ENCODE measurements at places on chromosomes 1 and 21.

DNA sequence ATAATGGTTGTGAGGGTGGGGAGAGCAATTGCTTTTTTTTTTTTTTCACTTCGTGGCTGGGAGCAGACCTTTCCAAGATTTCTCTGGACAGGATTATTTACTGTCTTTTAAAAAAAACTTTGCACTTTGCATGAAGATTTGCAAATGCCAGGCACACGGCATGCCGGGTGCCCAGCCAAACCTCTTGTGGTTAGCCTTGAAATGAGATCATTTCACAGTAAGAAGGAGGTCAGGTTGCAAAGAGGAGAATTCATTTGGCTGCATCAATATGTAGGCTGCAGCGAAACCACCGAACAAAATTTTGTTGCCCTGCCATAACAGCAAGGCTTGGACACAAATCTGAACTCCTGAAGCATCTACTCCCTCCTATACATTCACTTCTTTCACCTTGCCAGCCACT is 36.5 kb upstream of the KCND3 start:
- DNase-seq = no peak

GRCh38 chr21:46356494-46357334 is 32.8 kb downstream of the PCNT start:
- no peak for DNase-seq

DNA sequence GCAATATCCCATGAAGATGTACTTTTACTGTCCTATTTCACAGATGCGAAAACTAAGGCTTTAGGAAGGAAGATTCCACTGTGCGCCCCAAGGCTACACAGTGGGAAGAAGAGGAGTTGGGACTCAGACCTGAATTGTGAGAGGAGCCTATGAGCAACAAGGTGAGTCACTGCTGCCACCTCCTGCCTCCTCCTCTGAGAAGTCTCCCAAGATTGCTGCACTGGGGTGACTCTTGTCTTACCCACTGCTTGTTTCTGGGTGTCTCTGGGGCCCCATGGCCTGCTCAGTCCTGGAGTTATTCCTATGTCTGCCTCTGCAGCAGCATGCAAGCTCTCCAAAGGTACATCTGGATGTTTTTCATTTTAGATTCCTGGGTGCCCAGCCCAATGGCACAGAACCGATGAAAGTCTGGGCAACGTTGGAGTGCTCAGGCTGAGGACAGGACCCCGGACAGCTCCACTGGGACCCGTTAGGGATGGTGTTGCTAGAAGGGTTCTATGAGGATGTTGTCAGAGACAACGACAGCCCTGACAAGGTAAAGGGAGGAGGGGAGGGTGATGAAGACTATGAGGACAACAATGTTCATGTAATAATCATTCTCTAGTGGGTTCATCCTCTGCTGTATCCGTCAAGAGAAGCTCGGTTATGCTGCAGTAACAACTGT is 11.0 kb upstream of the C1QA start:
- DNase-seq = no peak

- no peak for DNase-seq
These were observed 189.1 kb downstream of the MIS18A start for GRCh38 chr21:32089766-32090165.

DNA sequence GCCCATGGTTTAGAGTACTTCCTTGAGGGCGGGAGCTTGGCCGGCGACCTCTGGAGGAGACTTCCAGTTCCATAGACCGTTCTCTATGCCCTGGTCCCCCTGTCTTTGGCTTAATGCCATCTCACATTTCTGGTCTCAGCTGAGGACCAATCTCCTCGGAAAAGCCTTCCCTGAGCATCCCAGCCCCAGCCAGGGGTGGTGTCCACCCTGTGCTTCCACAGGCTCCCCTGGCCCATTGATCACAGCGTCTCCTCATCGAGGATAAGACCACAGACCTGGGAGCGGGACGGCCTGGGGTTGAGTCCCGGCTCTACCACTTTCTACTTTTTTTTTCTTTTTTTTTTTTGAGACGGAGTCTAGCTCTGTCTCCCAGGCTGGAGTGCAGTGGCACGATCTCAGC is 14.5 kb downstream of the WNT4 start:
- no peak for DNase-seq

- no peak for DNase-seq
These were observed 38.6 kb upstream of the ADGRL4 start for GRCh38 chr1:79044974-79045650.

DNA sequence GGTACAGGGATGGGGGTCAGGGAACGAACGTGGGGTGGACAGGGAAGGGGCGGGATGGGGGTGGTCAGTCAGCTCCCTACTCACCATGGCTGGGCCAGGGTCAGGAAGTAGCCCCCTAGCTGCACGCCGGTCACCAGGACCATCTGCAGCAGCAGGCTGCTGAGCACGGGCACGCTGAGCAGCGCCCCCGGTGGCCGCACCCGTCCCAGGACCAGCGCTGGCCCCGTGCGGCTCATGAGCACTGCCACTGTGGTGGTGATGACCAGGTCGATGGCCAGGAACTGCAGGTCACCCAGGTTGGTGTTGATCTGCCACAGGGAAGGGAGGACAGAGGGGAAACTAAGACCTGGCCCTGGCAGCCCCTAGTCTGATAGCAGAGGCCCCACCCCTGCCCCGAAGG is 6.5 kb upstream of the MFAP2 start:
- no peak for DNase-seq

DNA sequence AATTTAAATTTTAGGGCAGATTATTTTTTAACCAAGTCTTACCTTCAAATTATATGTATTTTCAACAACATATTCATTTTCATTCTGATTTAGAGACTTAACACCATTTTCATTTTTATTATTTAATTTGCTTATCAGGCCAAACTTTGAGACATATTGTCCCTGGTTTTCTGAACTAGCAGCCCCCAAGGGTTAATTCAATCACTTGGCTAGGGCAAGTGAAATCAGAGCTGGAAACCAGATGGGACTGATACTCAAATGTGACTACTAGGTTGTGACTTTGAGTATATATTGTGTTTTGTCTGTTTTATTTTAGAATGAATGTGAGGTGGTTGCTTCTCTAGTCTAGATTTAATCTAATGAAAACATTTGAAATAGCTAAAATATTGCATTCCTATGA is 198.9 kb upstream of the PTGFR start:
- DNase-seq = no peak

GRCh38 chr1:61322769-61323168 is 240.4 kb downstream of the NFIA start:
- DNase-seq = peak; percentile 37

DNA sequence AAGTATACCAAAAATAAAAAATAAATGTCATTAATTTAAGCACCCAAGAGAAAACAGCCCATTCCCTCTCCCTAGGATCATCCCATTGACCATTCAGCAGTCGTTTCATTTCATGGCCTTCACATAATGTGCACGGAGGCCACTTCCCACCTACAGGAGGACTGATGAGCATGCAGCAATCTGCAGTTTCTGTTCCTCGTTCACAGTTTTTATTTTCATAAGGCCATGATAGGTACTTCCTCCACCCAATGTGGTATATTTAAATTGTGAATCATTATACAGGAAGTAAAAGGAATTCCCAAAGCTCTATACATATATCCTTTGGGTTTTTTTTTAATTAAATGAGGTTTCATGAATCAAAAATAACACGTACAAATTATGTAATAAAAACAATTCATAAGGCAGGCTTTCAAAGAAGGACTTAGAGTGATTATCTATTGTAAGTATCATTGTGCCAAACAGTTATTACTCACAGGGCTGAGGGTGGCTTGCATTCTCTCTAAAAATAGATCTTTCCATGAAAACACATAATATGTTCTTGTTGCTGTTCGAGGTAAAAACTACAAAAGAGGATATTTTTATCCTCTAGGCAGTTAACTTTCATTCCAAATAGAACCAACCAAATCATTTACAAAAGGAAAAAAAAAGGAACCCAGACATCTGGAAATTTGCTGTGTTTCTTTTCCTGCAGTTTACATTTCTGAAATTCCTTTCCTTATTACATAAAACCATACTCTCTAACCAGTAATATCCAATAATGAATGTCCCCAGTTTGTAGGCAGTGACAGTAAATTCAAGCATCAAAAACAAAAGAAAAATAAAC is 27.5 kb upstream of the SLC44A3 start:
- DNase-seq = no peak

GRCh38 chr1:228079013-228079412 is 3.5 kb upstream of the ARF1 start:
- DNase-seq = no peak

DNA sequence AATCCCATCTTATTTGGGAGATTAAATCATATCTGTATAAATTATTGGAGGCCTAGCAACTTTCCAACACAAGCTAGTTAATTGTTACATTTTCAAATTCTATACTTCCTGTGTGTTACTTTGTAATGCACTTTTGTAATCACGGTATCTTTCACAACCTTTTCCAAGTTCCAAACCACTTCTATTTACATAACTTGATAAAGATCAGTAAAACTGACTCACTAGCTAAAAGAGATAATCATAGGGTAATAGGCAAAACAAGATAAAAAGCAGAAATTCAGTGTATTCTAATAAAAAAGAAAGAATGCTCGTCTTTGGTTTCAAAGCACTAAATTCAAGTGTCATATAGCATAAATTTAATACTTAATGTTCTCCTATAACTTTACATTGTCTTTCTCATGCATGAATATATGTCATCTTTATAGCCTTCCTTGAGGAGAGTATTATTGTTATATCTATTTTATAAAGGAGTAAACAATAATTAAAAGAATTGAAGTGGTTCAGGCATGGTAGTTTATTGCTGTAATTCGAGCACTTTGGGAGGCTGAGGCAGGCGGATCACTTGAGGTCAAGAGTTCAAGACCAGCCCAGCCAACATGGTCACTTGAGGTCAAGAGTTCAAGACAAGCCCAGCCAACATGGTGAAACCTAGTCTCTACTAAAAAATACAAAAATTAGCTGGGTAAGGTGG is 66.4 kb downstream of the RGS13 start:
- no peak for DNase-seq

- peak; percentile 80 for DNase-seq
These were observed at the start of gene KRTAP12-1 for GRCh38 chr21:44681861-44682579. Gene KRTAP12-1, minus strand, starts transcription at chr21:44682163. Its CDS starts 40 bp downstream, at chr21:44682123.

DNA sequence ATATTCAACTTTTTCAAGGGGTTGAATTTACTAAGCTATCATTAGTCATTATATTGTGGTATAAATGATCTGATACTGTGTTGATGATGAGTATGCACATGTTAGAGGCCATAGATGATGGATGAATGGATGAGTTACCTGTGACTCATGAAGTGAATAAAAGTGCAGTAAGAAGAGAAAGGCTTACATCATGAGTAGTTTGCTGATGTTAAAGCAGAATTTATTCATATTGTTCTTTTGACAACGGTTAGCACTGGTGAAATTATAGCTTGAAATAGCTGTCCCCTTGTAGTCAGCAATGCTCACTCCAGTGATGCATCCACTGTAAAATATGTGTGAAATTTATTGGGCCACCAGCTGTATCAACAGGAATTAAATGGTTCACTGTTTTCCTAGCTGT is 541.0 kb upstream of the ZRANB2 start:
- no peak for DNase-seq

DNA sequence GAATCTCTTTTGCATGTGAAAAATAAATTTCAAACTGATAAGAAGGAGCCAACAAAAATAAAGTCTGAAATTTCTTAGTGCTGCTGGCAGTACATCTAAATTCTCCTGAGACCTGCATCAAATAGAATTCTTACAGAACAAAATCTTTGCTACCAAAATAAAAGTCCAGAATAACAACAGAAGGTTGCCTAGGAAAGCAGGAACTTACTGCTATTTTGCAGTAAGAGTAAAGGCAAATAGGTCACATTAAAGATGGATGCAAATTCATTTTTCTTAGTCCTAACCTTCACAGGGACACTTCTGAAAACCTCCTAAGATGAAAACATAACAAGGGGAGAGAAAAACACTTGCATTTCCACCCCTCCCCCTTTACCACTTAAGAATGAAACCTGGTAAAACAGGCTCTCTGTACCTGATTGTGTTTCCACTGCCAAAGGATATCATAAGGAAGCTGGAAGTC is 59.0 kb downstream of the RUSC1 start:
- no peak for DNase-seq

GRCh38 chr1:169574336-169574735 is 11.9 kb downstream of the F5 start:
- DNase-seq = no peak

DNA sequence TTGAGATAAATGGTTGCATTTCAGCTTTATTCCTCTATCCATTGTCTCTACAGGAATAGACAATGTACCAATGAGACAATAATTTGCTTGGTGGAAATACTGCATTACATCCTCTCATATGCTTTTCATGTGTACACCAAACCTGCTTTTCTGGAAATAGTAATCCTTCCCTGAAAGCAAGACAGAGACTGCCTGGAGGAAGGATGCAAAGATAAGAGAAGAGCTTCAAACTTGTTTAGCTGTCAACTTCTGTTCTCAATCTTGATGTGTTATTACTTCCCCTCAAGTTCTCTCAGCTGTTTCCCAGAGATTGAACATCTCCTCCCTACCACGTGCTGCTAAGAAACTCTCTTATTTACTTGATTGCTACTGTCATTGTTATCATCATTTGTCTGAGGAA is 1125.4 kb upstream of the TMPRSS15 start:
- DNase-seq = no peak

GRCh38 chr1:14403961-14404645 is 194.4 kb upstream of the KAZN start:
- DNase-seq = no peak

GRCh38 chr1:164805399-164805798 is 246.4 kb downstream of the PBX1 start:
- DNase-seq = no peak

GRCh38 chr1:3788756-3789420 is 7.4 kb downstream of the LRRC47 start:
- DNase-seq = no peak

DNA sequence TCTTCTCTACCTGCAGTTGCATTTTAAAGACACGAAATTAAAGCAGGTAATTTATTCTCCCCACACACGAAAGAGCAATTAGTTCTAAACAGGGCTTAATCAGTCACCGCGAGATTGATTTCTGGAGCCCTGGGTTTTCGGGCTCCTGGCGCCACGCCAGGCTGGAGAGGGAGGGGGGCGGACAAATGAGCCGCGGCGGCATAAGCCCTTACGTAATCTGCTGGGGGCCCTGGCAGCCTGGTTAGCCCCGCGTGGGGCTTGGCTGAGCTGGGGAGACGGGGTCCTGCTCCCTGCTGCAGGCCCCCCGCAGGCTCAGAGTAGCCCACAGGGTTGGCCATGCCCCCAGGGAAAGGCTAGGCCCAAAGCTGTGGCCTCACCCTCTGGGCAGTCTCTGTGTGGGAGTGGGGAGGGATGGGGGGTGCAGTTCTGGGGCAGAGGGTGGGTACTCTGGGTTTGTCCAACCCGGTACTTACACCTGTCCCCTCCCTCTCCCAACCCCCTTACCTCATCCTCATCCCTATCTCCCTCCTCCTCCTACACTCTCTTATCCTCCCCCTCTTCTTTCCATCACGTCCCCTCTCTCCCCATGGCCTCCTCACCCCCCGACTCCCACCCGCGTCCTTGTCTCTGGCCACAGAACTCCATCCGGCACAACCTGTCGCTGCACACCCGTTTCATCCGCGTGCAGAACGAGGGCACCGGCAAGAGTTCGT is 19.9 kb downstream of the FOXO6 start:
- peak; percentile 70 for DNase-seq

GRCh38 chr1:210527091-210527490 is 198.4 kb downstream of the HHAT start:
- no peak for DNase-seq

- DNase-seq = peak; percentile 91
These were observed 50.7 kb downstream of the IRF2BP2 start for GRCh38 chr1:234559152-234559901.

Data from NCI-H1092 (cell line).